ENCODE measurements at places on chromosomes 13 and 19. TPM values are rescaled to one million over a fixed set of nuclear protein-coding genes. Genes with fewer than 3 reads are reported as not detected.

The FCGBP gene
- 3.5 TPM for total RNA-seq

The ZNF264 gene
- total RNA-seq, result 90.5 TPM

The S1PR4 gene
- total RNA-seq, result 0.38 TPM

The WDFY2 gene
- 17.3 TPM for total RNA-seq

The LGI4 gene
- total RNA-seq, result 50.3 TPM

The FBXW9 gene
- 7.8 TPM for total RNA-seq

The CRYL1 gene
- total RNA-seq, result 41.9 TPM

The DIRAS1 gene
- 11.7 TPM for total RNA-seq

The FLT1 gene
- total RNA-seq, result 125 TPM

The IGFL3 gene
- not detected for total RNA-seq

The HCST gene
- not detected for total RNA-seq

The FOSB gene
- 11.5 TPM for total RNA-seq

The HIF3A gene
- total RNA-seq, result 73.6 TPM

The TEX101 gene
- total RNA-seq, result 0.55 TPM

The ZNF229 gene
- 17.2 TPM for total RNA-seq

The IPO5 gene
- 202 TPM for total RNA-seq

The SIGLEC8 gene
- not detected for total RNA-seq

The UBE2L5 gene
- not detected for total RNA-seq

The GJB2 gene
- 3.7 TPM for total RNA-seq

The EXOC3L2 gene
- total RNA-seq, result 3.5 TPM

The KRTDAP gene
- not detected for total RNA-seq

The IZUMO2 gene
- total RNA-seq, result not detected

The SIGLEC12 gene
- not detected for total RNA-seq

The TRAPPC6A gene
- 13.2 TPM for total RNA-seq

The ERICH6B gene
- total RNA-seq, result not detected

The ZNF497 gene
- 8.7 TPM for total RNA-seq

The MTUS2 gene
- 18.5 TPM for total RNA-seq

The GSX1 gene
- not detected for total RNA-seq

The CEACAM7 gene
- total RNA-seq, result 3.4 TPM

The C19orf18 gene
- total RNA-seq, result 0.66 TPM

The ZNF221 gene
- total RNA-seq, result 34.8 TPM

The NLRP7 gene
- not detected for total RNA-seq

The KCTD4 gene
- total RNA-seq, result 0.77 TPM

The CYP2A7 gene
- not detected for total RNA-seq

The CHAF1A gene
- 12.3 TPM for total RNA-seq

The PRRG2 gene
- total RNA-seq, result 0.77 TPM

The PABPC3 gene
- total RNA-seq, result 0.16 TPM

The RUBCNL gene
- 7.3 TPM for total RNA-seq

The CGB8 gene
- not detected for total RNA-seq
